ENCODE measurements at places on chromosomes 2 and 18. TPM values are rescaled to one million over a fixed set of nuclear protein-coding genes. Genes with fewer than 3 reads are reported as not detected.

- DNase-seq = no peak
These were observed 3.1 kb downstream of the IL36RN start for GRCh38 chr2:113061896-113062770.

DNA sequence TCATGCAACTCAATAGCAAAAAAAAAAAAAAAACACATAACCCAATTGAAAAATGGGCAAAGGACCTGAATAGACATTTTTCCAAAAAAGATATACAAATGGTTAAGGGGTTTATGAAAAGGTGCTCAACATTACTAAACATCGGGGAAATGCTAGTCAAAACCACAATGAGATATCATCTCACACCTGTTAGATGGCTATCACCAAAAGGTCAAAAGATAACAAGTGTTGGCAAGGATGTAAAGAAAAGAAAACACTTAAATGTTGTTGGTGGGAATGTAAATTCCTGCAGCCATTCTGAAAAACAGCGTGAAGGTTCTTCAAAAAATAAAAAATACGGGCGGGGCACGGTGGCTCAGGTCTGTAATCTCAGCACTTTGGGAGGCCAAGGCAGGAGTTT is 112.4 kb upstream of the CAB39 start:
- DNase-seq = no peak

- no peak for DNase-seq
These were observed 125.9 kb downstream of the ANTXR1 start for GRCh38 chr2:69138793-69139459.

- no peak for DNase-seq
These were observed 1459.8 kb upstream of the ACVR2A start for GRCh38 chr2:146385031-146385430.

DNA sequence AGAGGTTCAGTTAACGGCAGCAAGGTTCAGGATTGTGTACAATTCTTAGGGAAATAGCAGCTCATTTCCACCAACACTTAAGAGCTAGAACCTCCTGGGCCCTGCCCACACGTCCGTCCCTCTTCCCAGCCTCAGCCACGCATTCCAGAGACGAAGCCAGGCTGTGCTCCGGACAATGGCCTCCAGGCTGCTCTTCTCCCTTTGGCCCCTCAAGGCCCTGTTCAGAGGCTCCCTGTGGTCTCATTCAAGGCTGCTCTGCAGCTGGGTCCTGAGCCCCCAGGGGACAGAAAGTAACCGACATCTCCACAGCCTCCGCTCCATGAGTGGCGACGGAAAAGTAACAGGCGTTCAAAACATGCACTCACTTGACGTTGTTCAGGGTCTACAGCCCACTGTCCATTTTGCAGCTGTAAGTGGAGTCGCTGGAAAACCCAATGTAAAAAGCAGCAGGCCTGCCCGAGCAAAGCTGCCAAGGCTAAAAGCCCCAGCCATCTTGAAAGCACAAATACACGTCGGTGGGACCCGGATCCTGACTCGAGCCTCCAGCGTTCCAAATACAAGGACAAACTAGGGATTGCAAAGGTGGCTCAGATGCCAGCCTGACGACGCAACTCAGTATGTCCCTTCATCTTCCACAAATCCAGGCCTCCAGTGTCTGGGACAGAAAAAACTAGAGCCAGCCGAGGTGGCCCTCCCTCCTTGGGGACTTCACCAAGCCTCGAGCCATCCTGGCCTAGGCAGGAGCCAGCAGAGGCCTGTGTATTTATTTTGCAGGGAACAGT is 76.9 kb downstream of the NDUFA10 start:
- DNase-seq = no peak

ZNF385B gene
- total RNA-seq = not detected

All from glomerular endothelial cell (primary cell).